ENCODE measurements at places on chromosomes 12 and 14.

GRCh38 chr14:39434401-39434800 is 2.2 kb upstream of the FBXO33 start:
- DNase-seq: no peak

DNA sequence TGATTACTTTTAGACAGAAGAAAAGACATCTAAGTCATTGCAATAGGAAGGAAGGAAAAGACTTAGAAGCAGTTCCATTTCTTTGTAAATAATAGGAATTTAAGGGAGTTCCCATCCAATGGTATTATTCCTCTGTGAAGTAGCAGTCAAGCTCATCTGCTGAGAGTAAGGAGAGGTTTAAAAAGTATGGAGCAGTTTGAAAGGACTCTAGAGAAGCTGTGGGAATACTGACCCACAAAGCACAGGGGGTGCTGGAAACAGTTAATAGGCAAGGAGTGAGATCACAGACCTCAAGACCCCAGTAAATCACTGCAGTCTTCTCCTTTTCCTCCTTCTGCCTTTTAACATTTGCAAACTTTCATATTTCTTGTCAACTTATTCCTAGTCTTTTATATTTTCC is 428.5 kb downstream of the ADAMTS20 start:
- no peak for DNase-seq

DNA sequence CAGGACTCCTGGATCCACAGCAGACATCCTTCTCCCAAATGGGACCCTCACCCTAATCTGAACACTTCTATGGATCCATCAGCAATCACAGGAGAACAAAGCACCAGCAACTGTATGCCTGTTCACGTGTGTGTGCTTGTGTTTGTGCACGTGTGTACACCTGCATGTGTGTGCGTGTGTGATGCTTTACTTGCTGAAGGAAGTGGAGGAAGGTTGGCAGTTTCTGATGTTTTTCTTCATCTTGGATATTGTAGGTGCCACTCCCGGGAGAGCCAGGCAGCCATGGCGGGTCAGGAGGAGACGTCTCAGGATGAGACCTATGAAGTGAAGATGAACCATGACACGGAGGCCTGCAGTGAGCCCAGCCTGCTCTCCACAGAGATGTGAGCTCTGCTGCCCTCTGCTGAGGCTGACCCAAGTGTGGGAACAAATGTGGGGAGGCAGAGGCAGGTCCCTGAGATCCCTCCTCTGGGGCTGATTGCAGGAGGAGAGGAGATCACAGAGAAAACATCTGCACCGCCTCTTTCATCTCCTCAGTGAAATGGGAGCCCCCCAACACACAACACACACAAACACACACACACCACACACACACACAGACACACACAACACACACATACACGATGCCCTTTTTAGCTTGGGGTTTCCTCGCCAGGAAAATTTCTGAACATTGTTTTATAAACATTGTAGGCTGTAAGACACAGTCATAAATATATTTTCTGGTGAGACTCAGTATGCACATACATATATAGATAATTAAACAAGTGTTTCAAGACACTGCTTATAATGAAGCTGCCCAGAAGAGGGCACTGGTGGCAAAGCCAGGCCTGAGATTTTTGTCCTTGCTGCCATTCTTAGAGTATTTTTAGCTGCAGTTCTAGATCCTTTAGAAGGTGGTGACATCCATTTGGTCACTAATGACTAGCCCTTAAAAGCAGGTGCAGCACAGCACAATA is 112.2 kb upstream of the FKBP4 start:
- DNase-seq: peak; percentile 7

DNA sequence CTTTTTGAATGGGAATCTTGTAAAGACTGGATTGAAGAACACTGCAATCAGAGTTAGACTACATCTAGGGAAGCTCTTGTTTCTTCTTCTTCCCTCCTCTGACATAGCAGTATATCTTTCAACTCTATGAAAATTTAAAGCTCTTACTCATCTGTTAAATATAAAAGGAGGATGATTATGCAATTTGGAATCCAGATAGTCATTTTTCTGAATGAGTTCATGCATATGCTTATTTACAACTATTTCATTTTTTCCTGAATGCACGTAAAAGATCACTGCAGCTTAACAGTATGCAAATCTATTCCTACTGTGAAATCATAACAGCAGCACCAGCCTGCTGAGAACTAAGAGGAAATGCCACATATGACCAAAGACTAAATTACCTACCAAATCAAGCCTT is 133.5 kb upstream of the TMCC3 start:
- no peak for DNase-seq

- DNase-seq: no peak
Observed at GRCh38 chr14:101215927-101216326, 312.4 kb upstream of the RTL1 start.

DNA sequence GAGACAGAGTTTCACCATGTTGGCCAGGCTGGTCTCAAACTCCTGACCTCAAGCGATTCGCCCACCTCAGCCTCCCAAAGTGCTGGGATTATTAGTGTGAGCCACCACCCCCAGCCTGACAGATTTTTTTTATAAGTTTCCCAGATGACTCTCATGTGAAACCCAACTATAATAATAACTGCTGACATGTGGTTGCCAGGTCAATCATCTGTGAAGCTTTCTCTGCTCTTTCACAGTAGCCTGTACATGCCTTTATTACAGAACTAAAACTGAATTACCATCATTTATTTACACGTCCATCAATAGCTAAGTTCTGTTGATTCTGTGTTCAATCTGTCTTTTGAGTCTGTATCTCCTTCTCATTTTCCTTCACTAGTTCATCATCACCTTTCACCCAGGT is 218.5 kb downstream of the RPS29 start:
- no peak for DNase-seq

DNA sequence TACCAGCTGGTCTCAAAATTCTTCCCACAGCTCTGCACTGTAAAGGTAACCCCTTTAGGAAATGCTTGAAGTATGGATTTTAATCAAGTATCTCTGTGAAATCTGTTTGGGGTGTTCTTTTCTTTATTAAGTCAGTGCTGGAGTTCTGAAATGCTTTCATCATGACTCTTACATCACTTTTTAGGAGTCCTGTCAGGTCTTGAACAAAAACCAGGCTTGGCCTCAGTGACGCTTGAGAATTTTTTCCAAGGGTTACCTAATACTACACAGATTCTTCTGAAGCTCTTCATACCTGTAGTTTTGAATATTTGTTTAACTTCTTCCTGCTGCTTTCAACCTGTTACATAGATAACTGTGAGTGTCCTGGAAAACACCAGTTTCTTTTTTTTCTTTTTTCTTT is 47.0 kb upstream of the KCNH3 start:
- DNase-seq: no peak

GRCh38 chr12:5796171-5796958 is 148.7 kb downstream of the ANO2 start:
- DNase-seq: no peak

DNA sequence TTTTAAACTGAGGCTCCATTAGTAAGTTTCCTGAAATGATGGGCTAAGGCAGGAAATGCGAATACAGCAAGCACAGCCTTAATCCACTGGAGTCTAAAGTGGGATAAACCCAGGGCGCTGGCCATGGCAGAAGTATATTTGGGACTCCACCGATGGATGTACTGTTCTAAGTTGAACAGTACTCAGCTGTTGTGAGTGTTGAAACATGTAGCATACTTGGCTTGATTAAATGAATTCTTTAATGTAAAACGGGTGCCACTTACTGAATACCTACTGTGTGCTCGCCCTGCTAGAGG is 996 bp downstream of the SSPN start:
- no peak for DNase-seq

GRCh38 chr14:92632546-92633273 is 115.7 kb downstream of the LGMN start:
- no peak for DNase-seq

GRCh38 chr12:13851828-13852227 is 129.6 kb downstream of the GRIN2B start:
- no peak for DNase-seq

DNA sequence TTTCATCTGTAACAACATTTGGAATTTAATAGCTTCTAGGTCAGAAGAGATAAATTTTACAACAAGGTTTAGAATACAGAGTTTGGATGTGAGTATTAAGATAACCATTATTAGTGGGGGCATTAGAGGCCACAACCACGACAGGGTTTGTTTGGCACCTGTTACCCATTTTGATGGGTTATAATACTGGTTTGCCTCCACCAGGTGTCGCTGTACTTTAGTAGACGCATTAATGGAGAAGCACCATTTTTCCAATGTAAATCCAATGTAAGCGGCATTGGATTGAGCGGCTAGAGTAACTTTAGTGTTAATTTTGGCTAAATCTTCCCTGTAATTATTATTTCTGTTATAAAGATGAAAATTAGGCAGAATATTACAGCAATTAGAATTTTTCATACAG is 136.2 kb downstream of the SLCO1B3 start:
- DNase-seq: no peak

DNA sequence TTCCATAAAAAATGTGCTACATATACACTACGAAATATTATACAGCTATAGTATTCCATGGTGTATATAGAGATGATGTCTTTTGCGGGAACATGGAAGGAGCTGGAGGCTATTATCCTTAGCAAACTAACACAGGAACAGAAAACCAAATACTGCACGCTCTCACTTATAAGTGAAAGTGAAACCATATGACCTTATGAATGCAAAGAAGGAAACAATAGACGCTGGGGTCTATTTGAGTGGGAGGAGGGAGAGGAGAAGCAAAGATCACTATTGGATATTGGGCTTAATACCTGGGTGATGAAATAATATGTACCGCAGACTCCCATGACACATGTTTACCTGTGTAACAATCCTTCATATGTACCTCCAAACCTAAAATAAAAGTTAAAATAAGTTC is 142.8 kb downstream of the LRFN5 start:
- DNase-seq: no peak

GRCh38 chr14:92185559-92185958 is 63.8 kb downstream of the CPSF2 start:
- DNase-seq: no peak

Measured in globus pallidus (tissue), 1 donor.